ENCODE measurements at places on chromosomes 1 and 21. TPM values are rescaled to one million over a fixed set of nuclear protein-coding genes. Genes with fewer than 3 reads are reported as not detected.

The LCE2A gene
- total RNA-seq, result not detected

The MTX1 gene
- 86.8 TPM for total RNA-seq

The GPR37L1 gene
- total RNA-seq, result 0.69 TPM

DNA sequence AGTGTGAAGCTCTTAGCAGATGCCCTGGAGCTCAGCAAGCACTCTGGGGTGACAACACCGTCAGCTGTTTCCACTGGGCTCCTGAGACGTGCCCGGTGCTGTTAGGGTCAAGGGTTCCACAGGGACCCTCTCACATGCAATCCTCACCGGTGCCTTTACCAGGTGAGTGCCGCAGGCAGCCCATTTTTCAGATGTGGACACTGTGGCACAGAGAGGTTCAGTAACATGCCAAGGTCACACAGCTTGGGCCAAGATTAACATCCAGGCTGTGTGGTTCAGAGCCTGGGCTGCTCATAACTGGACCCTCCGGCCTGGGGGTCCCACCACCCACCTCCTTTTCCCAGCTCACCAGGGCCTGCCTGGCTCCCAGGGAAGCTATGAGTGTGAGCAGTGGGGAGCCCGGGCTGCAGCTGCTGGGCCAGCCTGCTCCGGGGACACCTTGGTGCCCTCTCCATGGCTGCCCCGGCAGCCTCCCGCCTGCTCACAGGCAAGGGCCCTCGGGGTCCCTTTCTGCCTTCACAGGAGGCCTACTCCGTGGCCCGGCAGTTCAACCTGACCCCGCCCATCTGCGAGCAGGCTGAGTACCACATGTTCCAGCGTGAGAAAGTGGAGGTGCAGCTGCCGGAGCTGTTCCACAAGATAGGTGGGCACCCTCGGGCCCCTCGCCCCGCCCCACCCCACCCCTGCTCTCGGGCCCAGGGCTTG, 49.3 kb downstream of the KCNAB2 start:
- no peak for DNase-seq

DNA sequence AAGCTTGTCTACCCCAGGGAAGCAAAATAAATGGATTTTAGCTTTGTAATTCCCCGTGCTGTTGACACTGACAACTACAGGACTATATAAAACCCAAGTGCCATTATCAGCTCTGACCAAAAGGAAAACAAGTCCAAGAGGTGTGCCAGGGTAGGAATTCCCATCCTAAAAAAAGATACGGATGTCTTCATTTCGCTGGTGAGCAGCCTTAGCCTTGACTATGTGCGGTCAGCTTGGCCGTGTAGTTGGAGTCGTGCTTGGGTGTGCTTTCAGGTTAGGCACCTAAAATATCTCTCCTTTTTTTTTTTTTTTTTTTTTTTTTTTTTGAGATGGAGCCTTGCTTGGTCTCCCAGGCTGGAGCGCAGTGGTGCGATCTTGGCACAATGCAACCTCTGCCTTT, 28.9 kb upstream of the ACTN2 start:
- no peak for DNase-seq

- peak; percentile 80 for DNase-seq
Measured at GRCh38 chr1:200738327-200738948, at the start of gene CAMSAP2. Gene CAMSAP2, plus strand, starts transcription at chr1:200738893. Its CDS starts 935 bp downstream, at chr1:200739828.

DNA sequence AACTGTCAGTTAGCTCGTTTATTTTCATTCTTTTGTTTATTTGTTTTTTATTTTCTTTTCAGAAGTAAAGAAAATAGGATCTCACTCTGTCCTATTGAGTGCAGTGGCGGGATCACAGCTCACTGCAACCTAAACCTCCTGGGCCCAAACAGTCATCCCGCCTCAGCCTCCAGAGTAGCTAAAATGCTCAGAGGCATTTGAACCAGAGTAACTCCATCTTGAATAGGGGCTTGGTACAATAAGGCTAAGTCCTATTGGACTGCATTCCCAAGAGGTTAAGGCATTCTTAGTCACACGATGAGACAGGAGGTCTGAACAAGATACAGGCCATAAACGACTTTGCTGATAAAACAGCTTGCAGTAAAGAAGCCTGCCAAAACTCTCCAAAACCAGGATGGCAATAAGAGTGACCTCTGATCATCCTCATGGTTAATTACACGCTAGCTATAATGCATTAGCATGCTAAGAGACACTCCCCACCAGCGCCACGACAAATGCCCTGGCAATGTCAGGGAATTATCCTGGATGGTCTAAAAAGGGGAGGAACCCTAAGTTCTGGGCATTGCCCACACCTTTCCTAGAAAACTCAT, 13.1 kb upstream of the COP1 start:
- DNase-seq, result no peak

- DNase-seq, result peak; percentile 89
Measured at GRCh38 chr1:205273551-205273982, 45.8 kb downstream of the TMCC2 start.

GRCh38 chr1:19122668-19123067, 87.4 kb downstream of the UBR4 start:
- peak; percentile 72 for DNase-seq

Measured in HT-29 (cell line).